Astrocyte (in vitro differentiated cells and primary cell): ENCODE measurements at places on chromosomes 16 and 17. TPM values are rescaled to one million over a fixed set of nuclear protein-coding genes. Genes with fewer than 3 reads are reported as not detected.

DNA sequence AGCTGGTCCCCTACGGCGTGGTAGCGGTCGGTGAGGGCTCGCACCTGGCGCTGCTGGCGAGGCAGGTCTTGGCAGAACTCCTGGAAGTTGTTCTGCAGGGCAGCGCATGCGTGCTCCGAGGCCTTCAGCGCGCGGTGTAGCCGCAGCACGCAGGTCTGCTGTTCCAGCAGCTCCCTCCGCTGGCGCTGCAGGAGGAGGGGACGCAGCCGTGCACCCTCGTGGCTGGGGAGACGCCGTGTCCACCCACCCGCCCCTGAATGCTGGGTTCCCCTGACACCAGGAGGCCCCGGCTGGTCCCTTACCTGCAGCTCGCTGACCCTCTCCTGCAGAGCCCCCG is 12.2 kb downstream of the EVPL start:
- DNase-seq = no peak

GRCh38 chr16:69131167-69131838 is 1.1 kb downstream of the CHTF8 start:
- no peak for DNase-seq

DNA sequence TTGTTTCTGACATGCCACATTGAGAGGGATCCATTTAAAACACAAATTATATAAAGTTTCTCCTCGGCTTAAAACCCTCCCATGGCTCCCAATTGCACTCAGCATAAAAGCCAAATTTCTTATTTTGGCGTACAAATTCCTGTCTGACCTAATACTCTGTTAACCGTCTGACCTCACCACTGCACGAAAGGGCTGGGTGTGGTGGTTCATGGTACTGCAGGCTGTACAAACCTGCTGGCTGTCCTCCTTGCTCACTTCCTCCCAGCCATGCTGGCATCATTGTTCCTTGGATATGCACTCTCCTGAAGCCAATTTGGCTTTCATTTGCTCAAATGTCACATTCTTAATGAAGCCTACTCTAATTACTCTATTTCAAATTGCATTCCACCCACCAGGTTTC is 301.6 kb upstream of the C16orf82 start:
- DNase-seq = no peak

The CTRB1 gene
- not detected in 2 replicates for total RNA-seq

The PLEKHH3 gene
- total RNA-seq = 14.1 and 14.5 TPM in 2 replicates

The GPR142 gene
- not detected in 2 replicates for total RNA-seq
